Stomach (tissue), 19 donors: ENCODE measurements at places on chromosomes 5 and 9.

DNA sequence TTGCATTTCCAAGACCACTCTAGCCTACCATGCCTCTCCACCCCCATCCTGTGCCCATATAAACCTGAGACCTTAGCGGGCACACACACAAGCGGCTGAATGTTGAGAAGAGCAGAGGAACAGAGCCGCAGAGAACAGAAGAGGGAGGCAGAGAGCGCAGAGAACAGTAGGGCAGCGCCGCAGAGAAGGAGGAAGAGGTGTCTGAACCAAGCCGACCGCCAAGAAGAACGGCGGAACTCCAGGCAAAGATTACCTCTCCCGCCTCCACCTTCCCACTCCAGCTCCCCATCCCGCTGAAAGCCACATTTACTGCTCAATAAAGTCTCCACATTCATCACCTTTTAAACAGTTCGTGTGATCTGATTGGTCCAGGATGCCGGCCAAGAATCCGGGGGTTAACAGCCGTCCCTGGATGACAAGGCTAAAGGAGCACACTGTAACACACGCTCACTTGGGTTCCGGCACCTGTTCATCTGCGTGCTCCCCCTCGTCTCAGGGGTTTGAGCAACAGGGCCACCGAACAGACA, 33.2 kb downstream of the GRIN3A start:
- DNase-seq, result peak; percentile 50

GRCh38 chr5:143440448-143441115, 37.1 kb upstream of the NR3C1 start:
- no peak for DNase-seq

DNA sequence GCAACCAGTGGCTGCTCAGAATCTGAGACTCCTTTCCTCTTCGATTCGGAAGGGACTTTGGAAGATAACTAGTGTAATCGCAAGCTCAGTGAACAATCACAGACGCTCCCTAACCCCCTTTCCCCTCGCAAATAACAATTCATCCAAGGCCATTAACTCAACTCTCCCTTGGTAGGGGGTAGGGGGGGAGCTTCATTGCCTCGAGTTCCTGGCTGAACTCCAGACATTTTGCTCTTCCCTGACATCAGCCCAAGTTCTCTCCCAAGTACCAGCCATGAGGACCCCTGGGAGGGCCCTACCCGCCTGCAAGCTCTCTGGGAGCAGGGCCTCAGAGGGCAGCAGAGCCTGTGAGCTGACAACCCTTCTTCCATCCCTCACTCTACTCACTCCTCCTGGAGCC, 8.4 kb downstream of the FAM163B start:
- no peak for DNase-seq

DNA sequence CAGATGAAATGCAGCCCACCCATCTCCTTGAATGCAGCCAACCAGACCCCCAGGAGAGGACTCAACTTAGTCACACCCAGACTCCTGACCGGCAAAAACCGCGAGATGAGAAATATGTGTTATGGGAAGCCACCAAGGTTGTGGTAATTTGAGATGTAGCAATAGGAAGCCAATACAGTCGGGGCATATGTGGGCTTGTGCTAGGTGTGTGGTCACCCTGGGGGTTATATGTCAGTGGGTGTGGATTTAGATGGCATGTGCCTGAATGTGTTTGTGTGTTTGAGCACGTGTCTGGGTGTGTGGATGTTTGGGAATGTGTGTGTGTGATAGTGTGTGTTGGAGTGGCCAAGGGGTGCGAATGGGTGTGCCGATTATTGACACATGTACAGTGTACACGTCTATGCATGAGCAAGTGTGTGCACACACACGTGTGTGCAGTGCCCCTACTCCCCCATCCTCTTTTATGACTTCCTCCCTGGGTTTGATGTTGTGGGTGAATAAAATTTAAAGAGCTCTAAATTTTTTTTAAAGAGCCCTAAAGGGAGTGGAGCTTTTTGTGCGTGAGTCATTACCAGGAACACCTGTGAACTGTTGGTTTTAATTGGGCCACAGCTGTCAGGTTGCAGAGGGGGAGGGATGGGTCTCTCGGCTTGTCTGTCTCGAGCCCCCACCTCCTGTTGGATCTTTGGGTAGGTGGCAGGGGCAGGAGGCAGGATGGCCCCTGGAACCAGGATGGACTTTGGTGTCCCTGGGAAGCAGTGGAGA, 86.8 kb downstream of the LHX2 start:
- no peak for DNase-seq

DNA sequence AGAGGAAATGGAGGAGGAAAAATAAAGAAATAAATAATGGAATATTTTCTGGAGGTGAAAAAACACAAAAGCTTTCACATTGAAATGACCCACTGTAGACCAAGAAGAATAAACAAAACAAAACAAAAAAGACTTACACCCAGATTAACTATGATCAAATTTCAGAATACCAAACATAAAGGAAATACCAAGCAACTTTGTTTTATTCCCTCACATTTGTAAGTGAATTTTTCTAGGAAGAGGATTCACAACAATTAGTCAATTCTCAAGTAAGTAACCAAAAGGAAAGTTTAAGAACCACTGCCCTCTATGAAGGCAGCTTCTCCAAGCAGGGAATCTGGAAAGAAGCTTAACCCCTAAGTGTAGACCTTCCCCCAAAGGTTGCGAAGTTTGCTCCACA, 29.6 kb upstream of the B4GALT1 start:
- no peak for DNase-seq

GRCh38 chr5:149419859-149420544, 40.9 kb upstream of the IL17B start:
- peak; percentile 70 for DNase-seq

DNA sequence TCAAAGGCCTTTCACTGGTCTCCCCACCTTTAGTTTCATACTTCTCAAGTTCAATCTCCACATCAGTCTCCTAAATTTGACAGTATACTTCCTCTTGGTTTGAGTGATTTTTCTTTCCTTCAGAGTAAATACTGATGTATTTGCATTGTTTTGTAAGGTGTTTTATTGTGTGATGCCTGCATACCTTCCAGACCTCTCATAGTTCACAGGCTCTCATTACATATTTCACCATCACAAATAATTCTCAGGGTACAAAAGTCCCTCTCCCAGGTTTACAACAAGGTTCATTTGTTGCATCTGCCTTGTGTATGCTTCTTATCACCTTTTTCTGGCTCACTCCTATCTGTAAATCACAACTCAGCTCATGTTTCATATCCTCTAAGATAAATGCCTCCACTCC, 22.2 kb upstream of the TUSC1 start:
- DNase-seq, result no peak

DNA sequence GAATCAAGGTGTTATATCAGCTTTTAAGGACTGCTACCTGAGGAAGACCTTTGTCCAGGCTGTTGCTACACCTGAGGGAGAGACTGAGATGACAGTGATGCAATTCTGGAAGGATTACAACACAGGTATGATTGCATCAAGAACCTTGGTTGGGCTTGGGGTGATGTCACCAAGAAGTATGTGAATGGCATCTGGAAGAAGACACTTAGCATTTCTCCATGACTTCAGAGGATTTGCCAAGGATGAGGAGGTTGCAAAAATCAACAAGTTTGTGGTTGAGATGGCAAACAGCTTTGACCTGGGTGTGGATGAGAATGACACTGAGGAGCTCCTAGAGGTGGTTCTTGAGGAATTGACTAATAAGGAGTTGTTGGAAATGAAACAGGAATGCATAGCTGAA, 67.9 kb upstream of the PANK3 start:
- no peak for DNase-seq

DNA sequence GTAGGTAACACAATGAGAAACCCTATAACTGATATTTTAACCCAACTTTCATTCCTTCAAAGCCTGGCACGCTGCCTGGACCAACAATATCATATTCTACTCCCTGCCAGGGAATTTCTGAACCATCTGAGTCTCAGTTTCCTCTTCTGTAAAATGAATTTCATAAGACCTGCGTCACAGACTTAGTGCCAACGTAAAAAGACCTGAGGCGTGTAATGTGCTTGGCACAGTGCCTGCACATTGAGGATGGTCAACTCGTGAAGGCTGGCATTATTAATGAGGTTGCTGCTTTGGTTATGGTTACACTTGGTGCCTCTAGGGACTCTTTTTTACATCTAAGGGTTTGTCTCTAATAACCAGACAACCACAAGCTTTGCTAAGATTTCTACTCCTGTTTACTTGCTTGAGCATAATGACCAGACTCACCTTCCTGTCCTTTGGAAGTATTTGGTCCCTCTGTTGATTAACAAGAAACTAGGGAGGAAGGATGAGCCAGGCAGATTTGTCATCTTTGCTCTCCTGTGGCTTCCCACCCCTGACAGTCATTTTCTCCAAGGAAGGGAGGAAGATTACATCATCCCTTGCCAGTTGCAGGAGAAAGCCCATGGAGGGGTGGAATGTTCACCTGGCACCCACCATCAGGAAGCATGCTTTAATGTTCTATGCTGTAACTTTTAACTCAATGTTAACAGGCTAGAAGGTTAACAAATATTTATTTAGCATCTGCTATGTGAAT, 79.0 kb downstream of the PAPPA start:
- DNase-seq, result no peak

- DNase-seq, result no peak
Measured at GRCh38 chr5:62077823-62078550, 228.0 kb upstream of the KIF2A start.

GRCh38 chr5:160674901-160675300, 177.1 kb downstream of the ATP10B start:
- DNase-seq, result no peak

DNA sequence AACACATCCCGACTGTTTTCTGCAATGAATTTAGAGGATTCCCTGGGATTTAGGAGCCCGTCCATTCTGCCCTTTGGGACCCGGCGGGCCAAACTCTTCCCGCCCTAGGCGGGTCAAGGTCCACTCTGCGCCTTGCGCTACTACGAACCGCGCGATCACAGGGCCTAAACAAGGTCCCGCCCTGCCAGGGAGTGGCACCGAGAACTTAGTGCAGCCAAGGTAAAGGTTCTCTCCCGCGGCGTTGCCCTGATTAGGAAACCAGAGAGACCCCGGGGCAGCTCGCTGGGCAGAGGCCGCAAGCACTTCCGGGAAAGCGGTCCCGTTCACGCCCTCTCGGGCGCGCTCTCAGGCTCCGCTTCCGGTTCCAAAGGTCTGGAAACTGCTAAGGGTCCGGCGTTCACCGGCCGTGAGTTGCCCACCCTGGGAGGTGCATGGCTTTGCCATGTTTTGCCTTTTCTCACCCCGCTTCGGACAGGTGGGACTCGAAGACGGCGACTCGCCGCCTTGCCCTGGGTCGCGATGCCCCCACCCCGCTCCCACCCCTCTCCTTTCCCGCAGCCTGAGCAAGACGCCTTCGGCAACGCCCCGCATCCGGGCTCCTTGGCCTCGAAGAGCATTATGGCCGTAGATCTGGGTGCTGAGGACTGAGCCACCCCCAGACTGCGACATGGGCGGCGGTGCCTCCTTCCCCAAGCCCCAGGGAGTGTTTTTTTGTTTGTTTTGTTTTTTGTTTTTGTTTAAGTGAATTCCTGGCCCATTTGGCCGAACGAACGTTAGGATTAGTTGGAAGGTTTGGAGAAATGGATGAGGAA, 23.4 kb downstream of the HNRNPK start:
- DNase-seq, result peak; percentile 89

GRCh38 chr9:98121058-98121457, 2.0 kb upstream of the TRIM14 start:
- DNase-seq, result no peak

DNA sequence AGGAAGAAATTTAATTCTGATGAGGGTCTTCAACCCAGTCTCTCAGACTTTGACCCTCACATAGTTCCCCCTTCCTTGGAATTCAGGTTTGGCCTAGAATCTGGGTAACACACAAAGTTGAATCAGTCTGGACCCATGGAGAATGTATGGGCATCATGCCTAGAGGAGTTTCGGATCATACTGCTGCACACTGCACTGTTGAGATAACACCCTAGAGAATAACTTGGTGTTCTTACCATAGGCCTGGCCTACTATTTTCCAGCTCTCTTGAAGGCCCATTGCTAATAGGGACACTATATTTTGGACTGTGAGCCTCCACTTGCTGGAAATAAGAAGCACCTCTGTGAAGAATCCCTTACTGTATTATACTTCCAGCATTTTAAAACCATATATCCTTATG, 413.5 kb downstream of the PLK2 start:
- DNase-seq, result peak; percentile 0

DNA sequence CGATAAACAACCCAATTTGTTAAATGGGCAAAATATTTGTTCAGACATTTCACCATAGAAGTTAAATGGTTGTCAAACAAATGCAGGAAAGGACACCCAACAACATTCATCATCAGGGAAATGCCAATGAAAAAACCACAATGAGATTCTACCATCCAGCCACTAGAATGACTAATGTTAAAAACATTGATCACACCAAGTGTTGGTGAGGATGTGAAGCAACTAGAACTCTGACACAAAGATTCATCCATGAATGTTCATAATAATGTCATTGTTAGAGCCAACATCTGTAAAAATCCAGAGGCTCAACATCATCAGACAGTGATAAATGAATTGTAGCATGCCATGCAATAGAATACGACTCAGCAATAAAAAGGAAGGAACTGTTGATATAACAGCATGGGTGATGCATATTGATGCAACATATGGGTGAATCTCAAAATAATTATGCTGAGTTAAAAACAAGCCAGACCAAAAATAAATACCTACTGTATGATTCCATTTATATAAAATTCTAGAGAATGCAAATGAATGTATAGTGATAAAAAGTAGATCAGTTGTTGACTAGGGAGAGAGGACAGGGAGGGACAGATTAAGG, 55.9 kb upstream of the UNC5A start:
- no peak for DNase-seq

DNA sequence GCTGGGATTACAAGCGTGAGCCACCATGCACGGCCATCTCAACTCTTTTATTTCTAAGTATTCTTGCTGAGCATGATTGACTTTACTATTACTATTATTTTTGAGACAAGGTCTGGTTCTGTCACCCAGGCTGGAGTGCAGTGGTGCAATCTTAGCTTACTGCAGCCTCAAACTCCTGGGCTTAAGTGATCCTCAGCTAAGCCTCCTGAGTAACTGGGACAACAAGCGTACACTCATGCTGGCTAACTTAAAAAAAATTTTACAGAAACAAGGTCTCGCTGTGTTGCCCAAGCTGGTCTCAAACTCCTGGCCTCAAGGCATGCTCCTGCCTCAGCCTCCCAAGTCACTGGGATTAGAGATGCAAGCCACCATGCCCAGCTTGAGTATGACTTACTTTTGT, 443.7 kb downstream of the ARHGEF28 start:
- DNase-seq, result no peak

DNA sequence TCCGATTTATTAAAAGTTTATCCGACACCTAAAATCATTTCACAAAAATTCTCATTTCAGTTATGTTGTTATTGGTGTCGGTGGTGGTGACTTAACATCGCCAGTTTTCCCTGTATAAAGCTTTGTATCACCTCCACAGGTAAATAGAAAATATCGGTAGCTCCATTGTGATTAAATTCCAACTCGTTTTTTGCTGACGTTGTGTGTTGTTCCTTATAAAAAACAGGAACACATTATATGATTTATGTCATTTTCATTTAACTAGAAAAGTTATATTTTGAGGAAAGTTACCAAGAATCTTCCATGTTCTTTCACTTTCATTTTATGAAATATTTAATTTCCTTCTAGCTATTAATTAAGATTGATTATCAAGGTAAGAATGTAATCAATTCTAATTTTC, 635.9 kb downstream of the CDH18 start:
- no peak for DNase-seq

GRCh38 chr5:158177146-158177545, 318.2 kb upstream of the CLINT1 start:
- no peak for DNase-seq
